ENCODE measurements at places on chromosomes 7 and 10.

- no peak for DNase-seq
These were observed 476.5 kb downstream of the GPAM start for GRCh38 chr10:111707076-111707475.

DNA sequence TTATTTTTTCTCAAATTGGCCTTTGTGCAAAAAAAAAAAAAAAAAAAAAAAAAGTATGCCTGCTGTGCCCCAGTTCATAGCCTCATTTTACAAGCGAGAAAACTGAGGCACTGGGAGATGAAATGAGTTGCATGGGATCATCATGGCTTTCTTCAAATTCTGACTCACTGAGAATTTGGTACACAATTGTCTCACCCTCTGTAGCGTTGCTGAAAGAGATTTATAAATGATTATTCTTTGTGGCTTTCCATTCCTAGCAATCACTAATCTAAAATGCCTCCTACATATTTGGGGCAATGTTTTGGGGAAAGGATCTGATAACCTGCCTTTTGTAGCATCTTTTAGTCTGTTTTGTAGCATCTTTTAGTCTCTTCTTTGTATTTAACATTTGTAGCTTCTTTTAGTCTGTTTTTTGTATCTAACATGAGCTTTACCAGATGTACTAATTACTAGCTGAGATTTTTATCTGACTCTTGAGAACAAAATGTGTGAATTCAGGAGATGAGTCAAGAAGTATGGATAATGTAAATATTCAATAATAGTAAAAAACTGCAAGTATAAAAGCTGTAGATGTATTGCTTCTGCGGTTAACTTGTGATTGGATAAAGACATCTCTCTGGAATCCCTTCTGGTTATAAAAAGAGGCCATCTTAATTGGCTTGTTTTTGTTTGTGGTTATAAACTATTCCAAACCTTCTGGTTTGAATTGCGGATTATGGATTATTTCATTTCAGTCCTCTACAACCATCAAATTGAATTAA lies 161.4 kb downstream of the ARID5B start:
- no peak for DNase-seq

- no peak for DNase-seq
These were observed 236.0 kb upstream of the NRP1 start for GRCh38 chr10:33570495-33570894.

DNA sequence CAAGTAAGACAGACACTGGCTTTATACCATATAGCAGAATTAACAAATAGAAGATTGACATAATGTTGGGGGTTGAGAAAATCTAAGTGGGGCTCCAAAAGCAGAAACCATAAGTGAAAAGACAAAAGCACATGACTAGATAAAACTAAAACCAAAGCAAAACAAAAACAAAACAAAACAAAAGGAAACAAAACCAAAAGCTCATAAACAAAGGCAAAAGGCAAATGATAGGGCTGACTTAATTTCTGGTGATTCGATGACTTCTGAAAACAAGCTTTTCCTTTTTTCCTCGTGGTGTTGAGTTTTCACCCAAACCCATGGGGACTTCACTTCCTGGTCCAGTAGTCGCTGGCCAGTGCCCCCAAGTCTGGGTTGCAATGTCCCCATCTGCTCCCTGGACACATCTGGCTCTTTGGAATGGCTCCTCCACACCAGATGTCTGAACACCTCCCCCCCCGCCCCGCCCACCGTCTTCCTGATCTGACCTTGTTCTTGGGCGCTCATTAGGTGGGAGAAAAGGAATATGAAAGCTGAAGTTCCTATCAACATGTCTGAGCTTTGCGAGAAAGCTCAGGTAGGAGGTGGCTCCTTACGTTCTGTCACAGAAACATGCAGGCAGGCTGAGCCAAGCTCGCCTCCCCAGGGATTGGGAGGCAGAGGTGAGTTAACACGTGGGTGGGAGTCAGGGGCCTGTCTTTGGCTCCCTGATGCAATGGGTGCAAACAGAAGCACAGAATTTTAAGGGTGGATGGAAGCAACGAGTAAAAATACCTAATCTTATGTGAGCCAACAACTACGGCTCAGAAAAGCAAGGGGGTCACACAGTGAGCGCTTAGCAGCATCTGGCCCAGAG lies 121.0 kb downstream of the NEURL1 start:
- DNase-seq, result no peak

DNA sequence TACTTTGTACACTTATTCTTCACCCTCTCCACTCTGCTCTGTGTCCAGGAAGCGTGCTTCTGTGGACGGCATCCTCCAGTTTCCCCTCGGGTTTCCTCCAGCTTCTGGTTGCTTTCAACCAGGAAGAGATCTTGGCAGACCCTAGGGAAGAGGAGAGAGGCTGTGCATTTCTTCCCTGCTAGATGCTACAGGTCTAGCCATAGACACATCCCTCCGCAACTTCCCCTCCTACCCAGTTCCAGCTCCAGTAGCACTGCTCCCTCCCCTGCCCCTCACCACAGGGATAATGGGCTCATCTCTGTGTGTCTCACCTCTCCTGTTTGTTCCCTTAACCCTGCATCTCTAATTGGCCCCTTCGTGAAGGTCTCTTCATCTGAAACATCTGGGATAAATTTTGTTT lies 16.3 kb downstream of the TLL2 start:
- DNase-seq, result no peak

- DNase-seq, result peak; percentile 50
These were observed 37.6 kb downstream of the GET4 start for GRCh38 chr7:913736-914520.

DNA sequence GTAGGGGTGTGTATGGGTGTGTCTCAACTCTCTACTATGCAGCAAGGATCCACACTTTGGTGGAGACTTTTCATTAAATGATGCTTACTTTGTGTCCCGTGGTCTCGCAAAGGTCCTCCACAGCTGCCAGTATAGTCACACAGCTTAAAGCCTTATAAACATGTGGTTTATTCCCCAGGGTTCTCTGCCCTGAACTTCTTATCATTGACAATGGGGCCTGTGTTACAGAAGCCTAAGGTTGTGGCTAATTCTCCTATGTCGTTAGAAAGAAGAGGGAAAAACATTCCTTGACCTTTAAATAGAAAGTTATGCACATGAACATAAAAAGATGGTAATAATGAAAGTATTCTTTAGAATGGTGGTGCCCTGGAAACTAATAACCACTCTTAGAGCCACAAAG lies 201.4 kb downstream of the INHBA start:
- DNase-seq, result no peak

DNA sequence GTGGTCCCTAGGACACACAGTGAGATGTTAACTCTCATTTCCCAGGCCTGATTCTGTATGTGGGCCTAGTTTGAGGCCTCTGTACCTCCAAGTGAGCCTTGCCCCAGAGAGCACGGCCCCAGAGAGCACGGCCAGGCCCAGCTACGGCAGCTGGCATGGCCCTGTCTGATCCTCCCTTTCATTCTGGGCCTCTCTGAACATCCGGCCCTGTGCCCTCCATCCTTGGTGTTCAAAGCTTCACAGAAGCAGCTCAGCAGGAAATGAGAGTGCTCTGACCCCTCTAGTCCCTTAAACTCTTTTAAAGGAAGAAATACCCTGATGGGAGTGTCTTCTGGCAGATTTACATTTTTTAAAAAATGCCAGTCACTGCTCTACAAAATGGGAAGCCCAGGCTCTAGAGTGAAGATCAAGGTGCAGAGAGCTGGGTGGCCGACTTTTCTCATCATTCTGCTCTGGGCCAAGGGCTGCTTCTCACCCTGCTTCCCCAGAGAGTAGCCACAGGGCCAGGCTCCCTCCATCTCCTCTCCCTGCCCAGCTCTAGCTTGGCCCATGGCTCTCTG lies 171.9 kb downstream of the RPS24 start:
- no peak for DNase-seq

GRCh38 chr10:103715430-103715829 lies 139.9 kb downstream of the SH3PXD2A start:
- no peak for DNase-seq

- no peak for DNase-seq
These were observed 1.3 kb upstream of the APBB1IP start for GRCh38 chr10:26436848-26437247.

DNA sequence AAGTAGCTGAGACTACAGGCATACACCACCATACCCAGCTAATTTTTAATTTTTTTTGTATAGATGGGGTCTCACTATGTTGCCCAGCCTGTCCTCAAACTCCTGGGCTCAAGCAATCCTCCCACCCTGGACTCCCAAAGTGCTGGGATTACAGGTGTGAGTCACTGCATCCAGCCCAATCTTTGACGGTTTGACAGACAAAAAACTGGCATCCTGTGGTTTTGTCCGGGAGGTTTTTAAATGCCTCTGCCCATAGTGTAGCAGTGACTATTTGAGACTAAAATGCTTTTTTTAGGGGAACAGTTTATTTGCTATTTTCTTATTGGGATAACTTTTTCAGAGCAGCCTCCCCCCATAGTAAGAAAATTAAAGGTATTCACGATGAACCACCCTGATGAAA lies 523.7 kb upstream of the GALNT17 start:
- no peak for DNase-seq

- DNase-seq, result no peak
These were observed 12.2 kb downstream of the PTN start for GRCh38 chr7:137331378-137331777.

GRCh38 chr7:117217106-117218035 lies 105.5 kb downstream of the WNT2 start:
- no peak for DNase-seq

DNA sequence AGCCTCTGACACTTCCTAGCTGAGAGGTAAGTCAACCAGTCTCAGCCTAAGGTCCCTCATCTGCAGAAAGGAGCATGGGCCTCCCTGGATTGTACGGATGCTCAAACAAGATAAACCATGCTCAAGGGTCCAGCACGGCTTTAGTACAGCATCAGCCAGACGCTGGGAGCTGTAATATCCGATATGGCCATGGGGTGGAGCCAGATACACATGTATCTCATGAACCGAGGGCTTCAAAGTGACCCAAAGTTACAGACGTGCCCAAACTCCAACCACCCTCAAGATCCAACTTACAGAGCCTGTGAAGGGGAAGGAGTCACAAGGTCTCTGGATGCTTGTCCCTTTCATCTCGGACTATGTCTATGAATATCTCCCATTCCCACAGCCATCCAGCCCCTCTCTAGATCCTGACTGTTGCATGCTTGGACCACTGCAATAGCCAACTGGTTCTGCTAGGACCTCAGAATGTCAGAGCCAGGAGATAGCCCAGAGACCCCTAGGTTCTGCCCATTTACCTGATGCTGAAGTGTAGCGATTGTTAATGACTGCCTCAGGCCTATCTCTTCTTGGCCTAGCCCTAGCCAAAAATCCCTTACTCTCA lies 142.4 kb downstream of the SH3PXD2A start:
- DNase-seq, result peak; percentile 24

DNA sequence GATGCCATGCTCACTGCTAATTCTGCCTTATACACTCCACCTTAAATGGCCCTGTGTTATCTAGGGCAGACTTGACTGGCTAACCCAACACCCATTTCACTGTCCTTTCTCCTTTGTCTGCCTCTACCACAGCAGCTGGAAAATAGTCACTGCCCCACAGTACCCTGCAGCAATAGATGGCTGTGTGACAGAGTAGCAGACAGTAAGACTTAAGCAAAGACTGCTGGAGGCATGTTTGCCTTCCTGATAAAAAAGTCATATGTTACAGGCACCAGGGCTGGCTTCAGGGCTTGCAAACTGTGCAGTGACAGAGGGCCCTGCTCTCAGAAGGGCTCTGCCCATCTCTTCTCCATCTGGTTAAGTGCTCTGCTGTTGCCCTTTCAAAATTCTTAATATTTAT lies 332.6 kb upstream of the GHITM start:
- DNase-seq, result no peak

DNA sequence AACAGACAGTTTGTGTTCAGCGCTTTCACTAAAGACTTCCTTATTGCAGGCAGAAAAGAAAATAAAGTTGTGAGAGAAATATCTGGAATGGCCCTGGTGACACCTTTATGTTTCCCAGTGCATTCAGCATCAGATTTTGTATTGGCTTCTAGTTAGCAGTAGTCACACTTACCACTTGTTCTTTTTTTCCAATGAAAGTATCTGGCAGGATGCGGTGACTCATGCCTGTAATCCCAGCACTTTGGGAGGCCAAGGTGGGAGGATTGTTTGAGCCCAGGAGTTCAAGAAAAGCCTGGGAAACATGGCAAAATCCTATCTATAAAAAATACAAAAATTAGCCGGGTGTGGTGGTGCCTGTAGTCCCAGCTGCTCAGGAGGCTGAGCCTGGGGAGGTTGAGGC lies 649.6 kb downstream of the LRMDA start:
- no peak for DNase-seq

- no peak for DNase-seq
These were observed 185.7 kb downstream of the GRID1 start for GRCh38 chr10:86180861-86181260.

DNA sequence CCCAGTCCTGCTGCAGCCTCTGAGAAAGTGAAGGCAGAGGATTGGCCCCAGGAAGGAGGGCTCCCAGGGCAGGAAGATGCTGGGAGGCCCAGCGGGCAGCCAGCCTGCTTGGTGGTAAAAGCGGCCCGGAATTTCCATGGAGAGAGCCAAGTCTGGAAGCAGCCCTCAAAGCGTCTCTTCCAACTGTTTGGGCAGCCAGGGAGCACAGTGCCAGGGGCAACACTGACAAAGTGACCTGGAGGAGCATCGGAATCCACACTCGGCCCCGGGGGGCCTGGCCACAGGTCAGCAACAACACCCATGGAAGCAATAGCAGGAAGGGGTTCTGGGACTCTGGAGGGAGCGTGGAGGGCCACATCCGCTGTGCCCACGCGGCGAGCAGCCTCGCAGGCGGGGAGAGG lies 63.2 kb upstream of the FGFR2 start:
- no peak for DNase-seq

- no peak for DNase-seq
These were observed 175.6 kb upstream of the THSD7A start for GRCh38 chr7:12007576-12007975.

GRCh38 chr10:93854975-93855374 lies 38.8 kb upstream of the SLC35G1 start:
- DNase-seq, result no peak

DNA sequence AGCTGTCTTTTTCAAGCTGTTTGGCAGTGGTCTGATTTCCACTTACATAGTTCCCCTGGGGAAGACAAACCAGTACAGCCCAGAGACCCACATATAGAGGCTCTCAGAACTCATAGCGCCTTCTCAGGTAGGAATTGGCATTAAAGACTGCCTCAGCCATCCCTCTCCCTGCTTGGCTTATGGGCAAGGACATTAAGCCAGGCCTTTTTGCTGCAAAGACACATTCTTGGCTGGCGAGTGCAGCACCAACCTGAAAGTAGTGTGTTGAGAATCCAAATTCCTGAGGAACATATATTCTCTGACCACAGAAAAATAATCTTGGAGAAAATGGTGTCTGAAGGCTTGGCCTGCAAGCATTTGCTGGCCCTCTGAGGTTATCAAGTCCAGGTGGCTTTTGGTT lies 39.2 kb upstream of the HPS1 start:
- no peak for DNase-seq

Data from NCI-H526 treated with DMSO at 0.1 percent for 48 hours (cell line).